Mesothelial cell of epicardium (in vitro differentiated cells): ENCODE measurements at places on chromosomes 3 and 15.
A peak's percentile ranks its signal among the peaks of the same experiment; 100 is the strongest.

- H3K4me3 ChIP-seq, result no peak overlapping the region
- H3K27ac ChIP-seq, result no peak overlapping the region
- peaks cover 9% of the 10 kb centered on the region for H3K36me3 ChIP-seq
- H3K27me3 ChIP-seq, result no peaks in the 10 kb centered on the region
- peaks cover 5% of the 10 kb centered on the region for H3K4me1 ChIP-seq
Measured at GRCh38 chr3:50737906-50738598, 63.3 kb downstream of the DOCK3 start.

DNA sequence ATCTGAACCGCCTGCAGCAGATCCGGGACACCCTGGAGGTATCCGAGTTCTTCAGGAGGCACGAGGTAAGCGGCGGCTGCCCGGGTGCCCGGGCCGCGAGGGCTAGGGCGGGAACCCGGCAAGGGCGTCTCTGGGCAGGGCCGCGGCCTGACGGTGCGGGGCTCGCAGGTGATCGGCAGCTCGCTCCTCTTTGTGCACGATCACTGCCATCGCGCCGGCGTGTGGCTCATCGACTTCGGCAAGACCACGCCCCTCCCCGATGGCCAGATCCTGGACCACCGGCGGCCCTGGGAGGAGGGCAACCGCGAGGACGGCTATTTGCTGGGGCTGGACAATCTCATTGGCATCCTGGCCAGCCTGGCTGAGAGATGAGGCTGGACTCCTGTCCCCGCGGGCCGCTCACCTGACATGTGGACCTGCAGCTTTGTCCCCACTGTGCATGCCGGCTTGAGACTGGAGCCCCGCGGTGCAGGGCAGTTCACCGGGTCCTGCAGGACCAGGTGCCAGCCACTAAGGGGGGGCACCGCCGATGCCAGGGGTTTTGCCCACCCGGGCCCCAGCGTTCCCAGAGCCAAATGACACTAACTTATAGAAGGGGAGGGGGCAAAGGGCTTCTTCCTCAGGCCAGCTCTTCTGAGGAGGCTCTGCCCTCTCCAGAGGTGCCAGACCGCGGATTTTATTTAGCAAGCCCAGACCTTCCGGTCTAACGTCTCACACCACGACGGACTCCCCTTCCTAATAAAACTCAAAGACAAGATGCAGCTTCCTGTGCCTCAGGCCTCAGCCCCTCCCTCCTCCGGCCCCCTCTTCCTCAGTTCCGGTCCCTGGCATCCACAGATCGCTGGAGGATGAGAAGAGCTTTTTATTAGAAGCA lies 9.4 kb downstream of the ITPKA start:
- no peaks in the 10 kb centered on the region for H3K36me3 ChIP-seq
- no peak for DNase-seq
- peaks cover 99% of the 10 kb centered on the region for H3K27me3 ChIP-seq

- H3K27ac ChIP-seq, result no peak overlapping the region
- H3K4me3 ChIP-seq, result no peak overlapping the region
- H3K27me3 ChIP-seq, result peaks cover 1% of the 10 kb centered on the region
- no peaks in the 10 kb centered on the region for H3K36me3 ChIP-seq
- peaks cover 5% of the 10 kb centered on the region for H3K4me1 ChIP-seq
Measured at GRCh38 chr3:100586832-100587231, 22.6 kb upstream of the ADGRG7 start.

GRCh38 chr15:29141308-29142128 lies 128.1 kb downstream of the NSMCE3 start:
- peak; percentile 29 for DNase-seq
- no peaks in the 10 kb centered on the region for H3K36me3 ChIP-seq
- H3K27me3 ChIP-seq, result peaks cover 23% of the 10 kb centered on the region

DNA sequence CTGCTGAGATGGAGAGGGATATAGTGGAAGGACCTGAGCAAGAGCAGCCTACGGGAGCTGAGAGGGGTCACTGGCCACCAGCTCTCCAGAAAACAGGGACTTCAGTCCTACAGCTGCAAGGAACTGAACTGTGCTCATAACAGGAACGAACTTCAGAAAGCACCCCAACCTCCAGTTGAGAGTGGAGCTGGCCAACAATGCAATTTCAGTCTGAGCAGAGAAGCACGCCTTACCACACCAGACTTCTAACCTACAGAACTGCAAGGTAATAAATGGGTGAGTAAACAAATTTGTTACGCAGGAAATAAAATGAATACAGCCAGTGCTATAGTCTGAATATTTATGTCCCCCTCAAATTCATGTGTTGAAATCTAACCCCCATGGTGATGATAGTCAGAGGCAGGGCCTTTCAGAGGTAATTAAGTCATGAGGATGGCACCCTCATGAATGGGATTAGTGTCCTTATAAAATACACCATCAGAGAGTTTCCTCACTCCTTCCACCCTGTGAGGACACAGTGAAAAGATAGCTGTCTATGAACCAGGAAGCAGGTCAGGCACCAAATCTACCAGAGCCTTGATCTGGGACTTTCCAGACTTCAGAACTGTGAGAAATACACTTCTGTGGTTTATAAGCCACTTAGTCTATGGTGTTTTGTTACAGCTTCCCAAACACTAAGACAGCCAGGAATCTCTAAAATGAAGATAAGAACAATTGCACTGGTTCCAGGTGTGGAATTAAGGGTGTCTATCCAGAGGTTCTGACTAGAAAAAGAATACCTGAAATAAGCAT lies 58.6 kb downstream of the SYNM start:
- no peak overlapping the region for H3K27ac ChIP-seq
- H3K4me1 ChIP-seq, result no peaks in the 10 kb centered on the region
- peaks cover 58% of the 10 kb centered on the region for H3K36me3 ChIP-seq
- no peaks in the 10 kb centered on the region for H3K27me3 ChIP-seq
- no peak overlapping the region for H3K4me3 ChIP-seq

DNA sequence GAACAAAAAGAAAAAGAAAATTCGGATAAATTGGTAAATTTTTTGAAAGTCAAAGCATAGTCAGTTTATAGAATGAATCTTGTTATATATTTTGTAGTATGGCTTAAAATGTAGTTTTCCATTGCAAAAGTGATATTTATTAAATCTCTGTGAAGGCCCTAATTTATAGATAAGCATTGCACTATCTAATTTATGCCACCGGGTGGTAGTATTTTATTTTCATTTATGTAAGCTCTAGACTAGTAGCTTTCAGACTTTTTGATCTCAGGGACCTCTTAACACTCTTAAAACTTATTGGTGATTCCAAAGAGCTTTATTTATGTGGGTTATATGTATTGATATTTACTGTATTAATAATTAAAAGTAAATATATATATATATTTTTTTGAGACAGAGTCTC lies 133.9 kb upstream of the LRRFIP2 start:
- H3K27me3 ChIP-seq, result no peaks in the 10 kb centered on the region
- no peak overlapping the region for H3K4me3 ChIP-seq
- H3K36me3 ChIP-seq, result peaks cover 8% of the 10 kb centered on the region
- no peak for DNase-seq

GRCh38 chr3:54191220-54191619 lies 68.9 kb downstream of the CACNA2D3 start:
- no peaks in the 10 kb centered on the region for H3K36me3 ChIP-seq
- DNase-seq, result no peak
- peaks cover 60% of the 10 kb centered on the region for H3K27me3 ChIP-seq

- H3K27me3 ChIP-seq, result no peaks in the 10 kb centered on the region
- no peaks in the 10 kb centered on the region for H3K36me3 ChIP-seq
- DNase-seq, result no peak
- no peak overlapping the region for H3K4me3 ChIP-seq
Measured at GRCh38 chr3:141452773-141453172, 34.1 kb upstream of the RASA2 start.

DNA sequence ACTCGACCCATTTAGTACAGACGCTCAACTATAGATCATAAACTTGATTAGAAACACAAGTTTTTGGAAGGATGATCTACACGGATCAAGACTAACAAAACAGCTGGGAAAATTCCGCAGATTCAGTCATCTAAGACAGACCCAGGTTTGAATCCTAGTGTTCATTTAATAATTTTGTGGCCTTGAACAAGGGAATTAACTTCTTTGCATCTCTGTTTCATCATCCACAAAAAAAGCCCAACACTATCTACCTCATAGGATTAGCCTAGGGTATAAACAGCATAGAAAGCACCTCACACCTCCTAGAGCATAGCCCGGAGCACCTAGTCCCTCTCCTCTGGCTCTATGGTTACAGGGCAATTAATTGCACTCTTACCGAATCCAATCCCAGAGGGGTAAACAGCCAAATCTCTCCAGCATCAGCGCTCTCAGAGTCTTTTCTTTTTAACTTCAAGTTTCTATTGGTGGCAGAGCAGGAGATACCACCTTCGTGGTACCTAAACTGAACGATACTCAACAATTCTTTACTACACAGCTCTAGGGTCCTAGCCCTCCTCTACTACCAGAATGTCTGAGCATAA lies 3.5 kb downstream of the TBL1XR1 start:
- peak overlapping the region; percentile 77 for H3K27ac ChIP-seq
- DNase-seq, result no peak
- peaks cover 44% of the 10 kb centered on the region for H3K4me1 ChIP-seq
- peak overlapping the region; percentile 98 for H3K4me3 ChIP-seq
- no peaks in the 10 kb centered on the region for H3K27me3 ChIP-seq

- H3K36me3 ChIP-seq, result no peaks in the 10 kb centered on the region
- no peak overlapping the region for H3K4me3 ChIP-seq
- H3K27ac ChIP-seq, result no peak overlapping the region
- no peaks in the 10 kb centered on the region for H3K27me3 ChIP-seq
- no peak for DNase-seq
Measured at GRCh38 chr3:139450159-139450558, 26.2 kb downstream of the RBP2 start.

- peaks cover 7% of the 10 kb centered on the region for H3K36me3 ChIP-seq
- DNase-seq, result no peak
- no peaks in the 10 kb centered on the region for H3K27me3 ChIP-seq
- H3K4me1 ChIP-seq, result peaks cover 50% of the 10 kb centered on the region
- peak overlapping the region; percentile 90 for H3K27ac ChIP-seq
Measured at GRCh38 chr3:194139814-194140391, 4.0 kb downstream of the HES1 start.

GRCh38 chr3:111811811-111812210 lies 47.3 kb upstream of the PHLDB2 start:
- H3K4me3 ChIP-seq, result no peak overlapping the region
- H3K27ac ChIP-seq, result peak overlapping the region; percentile 77
- H3K36me3 ChIP-seq, result peaks cover 7% of the 10 kb centered on the region
- peaks cover 38% of the 10 kb centered on the region for H3K4me1 ChIP-seq
- DNase-seq, result no peak

GRCh38 chr3:61805510-61806080 lies 244.2 kb downstream of the PTPRG start:
- no peak for DNase-seq
- H3K27me3 ChIP-seq, result peaks cover 5% of the 10 kb centered on the region
- H3K27ac ChIP-seq, result no peak overlapping the region
- H3K4me3 ChIP-seq, result no peak overlapping the region
- H3K36me3 ChIP-seq, result no peaks in the 10 kb centered on the region
- peaks cover 49% of the 10 kb centered on the region for H3K4me1 ChIP-seq

DNA sequence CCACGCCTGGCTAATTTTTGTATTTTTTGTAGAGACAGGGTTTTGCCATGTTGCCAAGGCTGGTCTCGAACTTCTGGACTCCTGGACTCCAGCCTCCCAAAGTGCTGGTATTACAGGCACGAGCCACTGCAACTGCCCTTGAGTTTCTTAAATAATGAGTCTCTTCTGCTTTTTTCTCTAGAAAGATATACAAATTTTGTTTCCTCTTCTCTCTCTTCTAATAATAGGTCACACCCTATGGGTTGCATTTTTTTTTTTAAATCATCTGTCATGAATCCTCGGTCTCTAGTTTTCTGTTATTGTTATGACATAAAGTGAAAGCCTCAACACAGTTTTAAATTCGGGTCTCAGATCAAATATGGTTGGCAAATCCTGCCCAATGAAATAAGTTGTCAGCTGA lies 111.2 kb downstream of the IL12A start:
- no peaks in the 10 kb centered on the region for H3K36me3 ChIP-seq
- peaks cover 6% of the 10 kb centered on the region for H3K27me3 ChIP-seq
- no peak overlapping the region for H3K27ac ChIP-seq

DNA sequence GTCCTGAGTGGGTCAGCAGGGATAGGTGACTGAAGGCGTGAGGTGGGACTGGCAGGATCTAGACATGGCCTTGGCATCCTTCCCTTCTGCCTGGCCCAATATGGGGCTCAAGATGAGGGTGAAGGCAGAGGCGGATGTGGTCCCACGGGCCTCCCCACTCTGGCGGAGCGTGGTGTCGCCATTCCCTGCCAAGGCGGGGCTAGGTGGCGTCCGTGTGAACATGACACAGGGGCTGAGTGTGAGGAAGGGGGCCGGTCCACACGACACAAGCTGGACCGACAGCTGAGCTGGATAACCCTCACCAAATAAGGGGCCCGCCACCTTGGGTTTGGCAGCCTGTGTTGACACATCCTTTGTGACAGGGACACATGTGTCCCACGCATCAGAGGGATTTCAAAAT lies 43.1 kb downstream of the ZNF710 start:
- no peak for DNase-seq
- H3K4me3 ChIP-seq, result no peak overlapping the region
- no peaks in the 10 kb centered on the region for H3K36me3 ChIP-seq

GRCh38 chr3:4614070-4614469 lies 120.9 kb downstream of the ITPR1 start:
- peaks cover 14% of the 10 kb centered on the region for H3K27me3 ChIP-seq
- H3K27ac ChIP-seq, result no peak overlapping the region
- no peak for DNase-seq

DNA sequence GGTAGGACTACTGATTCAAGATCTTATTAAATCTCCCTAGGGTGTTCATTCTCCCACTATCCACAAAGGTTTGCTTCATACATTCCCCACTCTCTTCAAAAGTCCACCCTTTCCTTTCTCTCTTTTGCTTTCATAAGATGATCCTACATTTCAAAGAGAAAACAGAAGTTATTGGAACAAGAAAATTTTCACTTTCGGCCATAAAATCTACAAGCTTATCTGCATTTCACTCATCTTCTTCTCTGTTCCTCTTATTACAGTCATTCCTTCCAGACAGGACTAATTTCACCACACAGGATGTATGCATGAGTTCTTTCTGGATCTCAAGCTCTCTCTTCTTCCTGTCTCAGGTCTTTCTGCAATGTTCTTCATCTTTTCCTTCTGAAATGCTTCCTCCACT lies 238.7 kb downstream of the ISL2 start:
- peaks cover 4% of the 10 kb centered on the region for H3K4me1 ChIP-seq
- H3K4me3 ChIP-seq, result no peak overlapping the region
- peaks cover 13% of the 10 kb centered on the region for H3K36me3 ChIP-seq
- no peak overlapping the region for H3K27ac ChIP-seq
- no peak for DNase-seq
- H3K27me3 ChIP-seq, result no peaks in the 10 kb centered on the region
